ENCODE measurements at places on chromosomes 13 and 19.

DNA sequence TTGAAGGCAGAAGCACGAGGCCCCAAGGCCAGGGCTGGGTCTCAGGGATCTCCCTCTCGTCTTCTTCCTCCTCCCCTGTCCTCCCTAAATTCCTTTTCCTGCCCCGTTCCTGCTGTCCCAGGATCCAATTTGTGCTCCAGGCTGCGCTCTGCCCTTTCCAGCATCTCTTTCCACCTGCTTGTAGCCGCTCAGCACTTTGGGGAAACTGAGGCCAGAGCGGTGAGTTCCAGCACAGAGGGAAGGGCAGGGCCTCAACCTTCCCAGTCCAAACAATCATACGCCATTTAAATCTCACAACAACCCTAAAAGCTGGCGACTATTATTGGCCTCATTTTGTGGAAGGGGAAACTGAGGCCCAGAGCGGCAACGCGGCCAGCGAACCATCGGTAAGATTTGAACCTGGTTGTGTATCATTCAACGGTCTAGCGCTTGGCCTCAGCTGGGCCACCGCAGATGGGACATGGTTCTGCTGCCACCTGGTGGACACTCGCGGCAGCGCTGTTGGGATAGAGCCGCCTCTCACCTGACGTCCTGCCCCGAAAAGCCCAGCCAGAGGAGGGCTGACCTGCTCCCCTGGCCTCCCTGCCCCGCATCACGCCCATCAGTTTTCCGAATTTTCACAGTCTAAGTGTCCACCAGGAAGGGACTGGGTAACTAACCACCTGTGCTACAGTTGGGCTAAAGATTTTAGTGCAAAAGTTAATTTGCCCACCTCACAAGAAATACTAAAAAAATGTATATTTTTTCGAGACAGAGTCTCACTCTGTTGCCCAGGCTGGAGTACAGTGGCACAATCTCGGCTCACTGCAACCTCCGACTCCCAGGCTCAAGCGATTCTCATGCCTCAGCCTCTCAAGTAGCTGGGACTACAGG is 4.2 kb upstream of the RPL18A start:
- DNase-seq, result peak; percentile 82

DNA sequence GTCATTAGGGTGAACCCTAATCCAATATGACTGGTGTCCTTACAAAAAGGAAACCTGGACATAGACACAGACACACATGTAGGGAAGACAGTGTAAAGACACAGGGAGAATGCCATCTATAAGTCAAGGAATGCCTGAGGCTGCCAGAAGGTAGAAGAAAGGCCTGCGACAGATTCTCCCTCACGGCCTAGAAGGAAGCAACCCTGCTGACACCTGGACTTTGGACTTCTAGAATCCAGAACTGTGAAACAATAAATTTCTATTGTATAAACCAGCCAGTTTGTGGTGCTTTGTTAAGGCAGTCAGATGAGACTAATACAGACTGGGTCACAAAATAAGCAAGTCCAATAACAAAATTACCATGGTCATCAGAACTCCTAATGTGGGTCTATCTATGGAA is 120.4 kb downstream of the ENOX1 start:
- no peak for DNase-seq

GRCh38 chr13:78719367-78719766 is 60.4 kb upstream of the OBI1 start:
- DNase-seq, result no peak

DNA sequence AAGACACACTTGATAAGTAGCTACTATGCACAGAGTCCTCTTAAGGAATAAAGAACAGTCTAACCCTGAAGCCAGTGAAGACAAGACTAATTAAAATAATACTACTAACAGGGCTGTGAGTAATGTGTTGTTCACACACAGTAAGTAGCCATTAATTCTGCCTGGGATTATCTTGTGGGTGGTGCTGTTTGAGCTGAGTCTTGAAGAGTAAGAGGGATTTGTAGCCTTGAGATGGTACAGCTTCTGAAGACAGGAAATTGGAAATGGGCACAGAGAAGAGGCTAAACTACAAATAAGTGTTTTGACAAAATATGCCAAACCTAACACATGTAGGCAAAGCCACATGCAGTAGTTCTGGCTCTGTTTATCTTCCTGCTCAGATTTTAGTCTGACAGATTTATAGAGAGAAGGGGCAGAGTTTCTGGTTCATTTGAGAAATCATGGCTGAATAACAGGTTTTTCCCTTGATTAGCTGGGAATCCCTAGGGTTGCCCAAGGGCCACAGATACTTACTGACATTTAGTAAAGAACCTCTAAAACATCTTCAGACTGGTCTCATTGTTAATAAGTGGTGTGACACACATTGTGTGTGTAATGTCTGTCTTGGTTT is 38.0 kb downstream of the ITGBL1 start:
- no peak for DNase-seq

DNA sequence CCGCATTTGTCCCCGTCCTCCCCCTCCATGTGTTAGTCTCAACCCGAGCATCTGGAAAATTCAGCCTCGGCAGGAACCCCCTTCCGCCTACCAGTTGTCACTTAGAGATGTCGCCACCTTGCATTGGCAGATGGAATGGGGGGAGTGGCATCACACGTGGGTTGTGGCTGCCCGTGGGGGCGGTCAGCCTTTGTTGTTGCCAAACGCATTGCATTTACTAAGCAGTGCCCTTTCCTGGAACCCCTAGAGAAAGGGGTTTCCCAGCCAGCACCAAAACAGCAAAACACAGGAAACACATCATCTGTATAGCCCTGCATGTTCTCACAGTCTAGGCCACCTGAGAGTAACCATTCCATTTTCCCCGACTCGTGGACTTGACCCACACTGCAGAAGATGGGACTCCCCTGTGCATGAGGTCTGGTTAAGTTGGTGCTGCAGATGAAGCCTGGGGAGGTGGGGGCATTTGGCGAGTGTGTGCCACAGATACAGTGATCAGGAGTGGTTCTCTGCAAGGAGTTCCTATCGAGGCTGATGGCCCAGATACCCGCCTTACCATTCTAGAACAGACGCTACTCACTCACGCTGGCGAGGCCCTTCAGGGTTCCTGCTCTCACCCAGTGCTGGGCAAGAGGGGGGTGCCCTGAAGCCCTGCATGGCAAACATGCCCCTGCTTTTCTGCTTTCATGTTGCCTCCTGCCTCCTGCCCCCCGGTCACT is 38.3 kb downstream of the TMED1 start:
- DNase-seq, result no peak

DNA sequence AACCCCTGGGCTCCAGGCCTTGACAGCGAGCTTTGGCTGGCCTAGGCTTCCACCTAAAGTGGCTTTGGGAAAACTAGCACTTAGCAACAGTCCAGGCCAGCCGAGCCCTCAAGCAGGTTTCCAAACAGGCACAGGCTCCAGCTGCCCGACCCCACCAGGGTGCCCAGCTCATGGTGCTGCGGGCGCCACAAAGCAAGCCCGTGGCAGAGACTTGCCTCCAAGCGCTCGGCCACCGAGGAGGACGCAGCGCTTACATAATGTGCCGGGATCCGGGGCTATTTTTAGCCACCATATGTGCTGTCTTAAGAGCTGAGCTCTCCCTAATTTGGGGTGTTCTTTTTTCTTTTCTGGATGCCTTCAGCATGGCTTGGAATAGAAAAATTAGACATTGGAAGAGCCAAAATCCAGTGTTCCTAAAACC is 56.1 kb upstream of the F7 start:
- DNase-seq, result peak; percentile 58

GRCh38 chr19:57348136-57348535 is 2.9 kb upstream of the ZNF304 start:
- DNase-seq, result no peak

- no peak for DNase-seq
These were observed 57.9 kb downstream of the CHST8 start for GRCh38 chr19:33679696-33680095.

- peak; percentile 52 for DNase-seq
These were observed 36.0 kb upstream of the NEK3 start for GRCh38 chr13:52195401-52195837.

GRCh38 chr13:29892151-29892550 is 41.7 kb upstream of the UBL3 start:
- DNase-seq, result no peak

DNA sequence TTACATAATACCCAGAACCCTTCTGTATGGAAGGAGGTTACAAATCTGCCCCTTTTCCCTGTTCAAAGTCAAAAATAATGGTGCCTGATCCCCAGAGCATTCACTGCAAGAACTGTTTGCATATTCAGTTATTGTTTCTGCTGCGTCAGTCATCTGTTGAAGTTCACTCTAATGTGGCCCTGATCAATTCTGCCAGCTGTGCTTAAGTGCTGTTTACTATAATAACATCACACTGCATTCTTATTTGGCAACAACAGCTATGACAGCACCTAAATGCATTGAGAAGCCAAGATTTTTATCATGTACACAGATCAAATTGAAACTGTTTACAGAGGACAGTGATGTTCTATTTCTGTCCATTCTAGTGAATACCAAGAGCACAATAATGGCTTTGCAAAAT is 115.9 kb downstream of the DACH1 start:
- DNase-seq, result no peak

- DNase-seq, result no peak
These were observed 139.9 kb downstream of the ZAR1L start for GRCh38 chr13:32175307-32175706.

DNA sequence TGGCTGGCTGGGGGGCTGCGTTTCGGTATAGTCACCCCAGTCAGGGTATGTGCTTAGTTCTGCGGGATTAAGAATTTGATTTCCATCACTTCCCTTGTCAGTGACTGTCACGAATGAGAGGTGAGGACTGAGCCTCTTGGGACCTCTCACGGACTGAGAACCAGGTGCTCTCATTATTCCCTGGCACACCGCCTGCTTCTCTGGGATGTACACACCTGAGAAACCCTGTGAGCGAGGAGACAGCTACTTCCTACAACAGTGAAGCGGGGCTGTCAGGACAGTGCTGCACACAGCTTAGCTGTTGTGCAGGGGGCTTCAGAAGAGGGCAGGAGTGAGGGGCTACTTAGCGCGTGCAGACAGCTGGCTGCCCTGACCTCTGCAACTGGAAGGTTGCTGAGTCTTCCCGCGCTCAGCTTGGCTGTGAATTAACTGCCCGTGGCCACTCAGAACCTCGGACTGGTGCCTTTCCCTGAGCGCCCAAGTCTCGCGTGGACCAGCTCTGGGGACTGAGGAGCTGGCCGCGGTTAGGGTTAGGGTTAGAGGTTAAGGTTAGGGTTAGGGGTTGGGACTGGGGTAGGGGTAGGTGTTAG is 65.3 kb upstream of the MCF2L start:
- DNase-seq, result no peak

GRCh38 chr13:73833325-73834070 is 300.7 kb downstream of the KLF12 start:
- DNase-seq, result no peak

DNA sequence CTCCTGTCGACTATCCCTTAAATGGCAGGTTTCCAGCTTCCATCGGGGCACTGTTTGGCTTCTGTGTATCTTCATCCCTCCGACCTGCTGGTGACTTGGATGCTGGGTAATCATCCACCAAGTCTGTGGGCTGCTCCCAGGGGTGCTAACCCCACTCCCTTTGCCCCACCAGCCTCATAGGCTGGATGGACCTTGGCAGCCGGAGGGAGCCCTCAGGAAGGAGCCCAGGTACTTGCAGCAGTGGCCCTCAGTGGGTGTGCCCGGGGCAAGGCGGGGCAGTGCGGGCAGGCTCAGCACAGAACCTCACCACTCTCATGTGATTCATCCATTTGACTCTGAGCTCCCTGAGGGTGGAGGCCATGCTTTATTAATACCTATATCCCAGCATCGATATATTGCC is 27.4 kb upstream of the TUBGCP3 start:
- no peak for DNase-seq
